ENCODE measurements at places on chromosomes 11 and 22. TPM values are rescaled to one million over a fixed set of nuclear protein-coding genes. Genes with fewer than 3 reads are reported as not detected.

Gene BBOX1
- not detected for total RNA-seq

Gene ABTB2
- total RNA-seq = 72.8 TPM

Gene ANO5
- total RNA-seq = 3.5 TPM

Gene IFITM10
- 0.64 TPM for total RNA-seq

Gene OR52N2
- not detected for total RNA-seq

DNA sequence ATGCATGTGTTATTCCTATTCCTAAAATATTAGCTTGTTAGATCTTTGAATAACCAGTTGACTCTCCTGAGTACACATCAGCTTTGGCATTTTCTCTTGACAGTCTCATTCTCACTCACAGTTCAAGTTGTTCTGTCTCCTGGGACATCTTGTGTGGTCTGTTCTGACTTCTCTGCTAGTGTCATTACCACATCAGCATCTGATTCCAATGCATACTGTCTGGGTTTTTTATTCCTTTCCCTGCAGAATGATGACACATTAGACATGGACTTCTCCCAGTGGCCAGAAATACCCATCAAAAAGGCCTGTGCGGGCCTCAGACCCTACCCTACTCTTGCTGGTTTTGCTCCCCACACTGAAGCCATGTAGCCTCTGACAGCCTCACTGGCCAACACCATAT is 2.7 kb downstream of the ZNF74 start:
- no peak for DNase-seq

GRCh38 chr22:27948569-27948968 is 29.5 kb upstream of the PITPNB start:
- no peak for DNase-seq

DNA sequence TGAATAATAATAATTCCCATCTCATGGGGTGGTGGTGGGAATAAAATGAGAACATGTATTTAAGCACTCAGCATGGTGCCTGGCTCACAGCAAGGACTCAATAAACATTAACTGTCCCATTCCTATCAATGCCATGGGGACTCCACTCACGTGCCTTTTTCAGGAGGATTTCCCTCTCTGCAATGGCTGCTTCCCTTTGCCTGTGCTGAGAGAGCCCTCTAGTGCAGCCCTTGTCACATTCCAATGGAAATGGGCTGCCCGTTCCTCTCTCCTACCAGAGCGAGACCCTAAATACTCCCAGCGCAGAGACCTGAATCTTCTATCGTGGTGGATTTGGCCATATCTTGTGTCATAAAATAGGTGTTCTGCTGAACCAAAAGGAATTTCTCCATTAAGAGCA is 621.5 kb upstream of the B3GAT1 start:
- DNase-seq = peak; percentile 51

- DNase-seq = no peak
These were observed 108.6 kb downstream of the BRD1 start for GRCh38 chr22:49719046-49719445.

- no peak for DNase-seq
These were observed 13.8 kb upstream of the PIM3 start for GRCh38 chr22:49946612-49947295.

DNA sequence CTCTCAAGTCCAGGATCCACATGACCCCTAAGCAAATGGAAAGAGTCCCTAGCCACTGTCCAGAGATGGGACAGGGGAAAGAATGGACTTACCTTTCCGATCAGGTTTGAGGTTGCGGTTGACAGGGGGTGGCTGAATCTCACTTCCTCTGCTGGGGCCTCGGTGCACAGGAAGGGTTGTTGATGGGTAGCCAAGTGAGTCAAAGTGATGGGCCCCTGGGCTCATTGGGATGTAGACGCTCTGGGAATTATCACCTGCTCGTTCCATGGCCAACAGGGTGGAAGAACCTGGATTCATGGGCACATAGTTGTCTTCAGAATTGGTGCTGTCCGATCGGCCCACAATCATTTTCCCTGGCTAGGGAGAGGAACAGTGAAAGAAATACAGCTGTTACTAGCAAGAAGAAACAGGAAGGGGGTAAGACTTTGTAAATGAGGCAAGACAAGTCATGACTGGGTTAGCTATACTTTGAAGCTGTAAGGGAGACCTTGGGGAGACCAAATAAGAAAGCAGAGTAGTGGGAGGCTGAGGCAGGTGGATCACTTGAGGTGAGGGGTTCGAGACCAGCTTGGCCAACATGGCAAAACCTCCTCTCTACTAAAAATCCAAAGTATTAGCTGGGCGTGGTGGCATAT is 34.7 kb downstream of the USP35 start:
- DNase-seq = no peak

DNA sequence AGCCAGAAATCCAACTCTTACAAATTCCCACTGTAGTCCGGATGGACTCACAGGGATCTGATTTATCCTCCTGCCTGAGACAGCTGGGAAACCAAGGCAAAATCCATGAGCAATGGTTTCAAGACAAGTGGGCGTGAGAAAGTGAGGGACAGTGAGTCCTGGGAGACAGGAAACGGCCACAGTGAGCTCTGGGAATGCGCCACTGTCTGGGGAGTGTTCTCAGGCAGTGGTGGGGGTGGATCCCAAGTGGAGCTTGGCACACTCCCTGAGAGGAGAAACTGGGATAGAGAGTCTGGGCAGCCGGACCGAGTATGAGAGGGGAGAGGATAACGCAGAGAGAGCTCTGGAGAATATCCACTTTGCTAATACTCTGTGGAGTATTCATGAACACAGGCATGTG is 9.8 kb downstream of the IL17REL start:
- no peak for DNase-seq

GRCh38 chr11:43384393-43384792 is 25.7 kb downstream of the TTC17 start:
- no peak for DNase-seq
